ENCODE measurements at places on chromosomes 4 and X. TPM values are rescaled to one million over a fixed set of nuclear protein-coding genes. Genes with fewer than 3 reads are reported as not detected.

The SSX4 gene
- total RNA-seq: not detected

The RHOH gene
- not detected for total RNA-seq

The RIPPLY1 gene
- total RNA-seq: not detected

The GPRASP1 gene
- total RNA-seq: 1.7 TPM

The FAM149A gene
- 0.83 TPM for total RNA-seq

The PNCK gene
- not detected for total RNA-seq

GRCh38 chrX:110346681-110347080 is 12.0 kb upstream of the RTL9 start:
- H3K4me3 ChIP-seq: no peak overlapping the region
- no peaks in the 10 kb centered on the region for H3K4me1 ChIP-seq
- DNase-seq: no peak
- peaks cover 2% of the 10 kb centered on the region for H3K27me3 ChIP-seq

DNA sequence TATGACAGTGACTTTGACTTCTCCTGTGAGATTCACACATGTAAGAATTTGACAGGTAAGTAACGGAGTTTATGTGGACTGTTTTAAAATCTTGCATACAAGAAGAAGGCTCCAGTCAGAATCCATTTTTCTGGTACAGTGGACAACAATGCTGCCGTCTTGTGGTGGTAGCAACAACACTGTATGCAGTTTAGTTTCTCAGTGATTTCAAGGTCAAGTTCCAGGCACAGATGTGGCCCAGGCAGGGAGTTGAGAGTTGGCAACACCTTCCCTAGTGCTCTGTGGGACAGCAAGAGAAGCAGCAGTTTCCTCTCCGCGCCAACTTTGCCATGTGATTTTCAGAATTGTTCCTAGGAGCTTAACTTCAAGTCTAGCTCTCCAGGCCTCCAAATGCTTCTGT is 56.0 kb upstream of the STPG2 start:
- H3K4me3 ChIP-seq: no peak overlapping the region
- no peak overlapping the region for H3K27ac ChIP-seq
- no peaks in the 10 kb centered on the region for H3K36me3 ChIP-seq
- no peak for DNase-seq
- no peaks in the 10 kb centered on the region for H3K4me1 ChIP-seq
- H3K27me3 ChIP-seq: no peaks in the 10 kb centered on the region

- no peak overlapping the region for H3K27ac ChIP-seq
- H3K4me3 ChIP-seq: no peak overlapping the region
- no peaks in the 10 kb centered on the region for H3K27me3 ChIP-seq
- DNase-seq: no peak
- no peaks in the 10 kb centered on the region for H3K36me3 ChIP-seq
- H3K4me1 ChIP-seq: no peaks in the 10 kb centered on the region
Observed at GRCh38 chr4:132662456-132662855, 486.6 kb upstream of the PCDH10 start.

Measured in IMR-90 (cell line).